ENCODE measurements at places on chromosomes 3 and 15.

- no peak for DNase-seq
Observed at GRCh38 chr3:101216710-101217465, 103.5 kb downstream of the IMPG2 start.

DNA sequence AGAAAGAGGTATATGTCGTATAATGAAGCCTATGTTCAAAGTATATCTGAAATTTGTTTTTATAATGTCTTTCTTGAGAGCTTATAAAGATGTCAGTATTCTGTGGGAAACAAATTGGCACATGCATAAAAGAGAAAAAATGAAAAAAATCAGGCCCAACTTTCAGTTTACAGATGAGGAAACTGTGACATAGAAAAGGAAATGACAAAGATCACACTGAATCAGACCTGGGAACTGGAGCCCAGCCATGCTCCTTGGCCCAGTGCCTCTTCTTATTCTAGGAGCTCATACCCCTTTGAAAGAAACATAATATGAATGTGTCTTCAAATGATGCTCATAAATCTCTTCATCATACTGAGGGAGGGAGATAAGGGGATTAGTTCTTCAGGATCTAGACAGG lies 48.4 kb downstream of the TMEM44 start:
- no peak for DNase-seq

DNA sequence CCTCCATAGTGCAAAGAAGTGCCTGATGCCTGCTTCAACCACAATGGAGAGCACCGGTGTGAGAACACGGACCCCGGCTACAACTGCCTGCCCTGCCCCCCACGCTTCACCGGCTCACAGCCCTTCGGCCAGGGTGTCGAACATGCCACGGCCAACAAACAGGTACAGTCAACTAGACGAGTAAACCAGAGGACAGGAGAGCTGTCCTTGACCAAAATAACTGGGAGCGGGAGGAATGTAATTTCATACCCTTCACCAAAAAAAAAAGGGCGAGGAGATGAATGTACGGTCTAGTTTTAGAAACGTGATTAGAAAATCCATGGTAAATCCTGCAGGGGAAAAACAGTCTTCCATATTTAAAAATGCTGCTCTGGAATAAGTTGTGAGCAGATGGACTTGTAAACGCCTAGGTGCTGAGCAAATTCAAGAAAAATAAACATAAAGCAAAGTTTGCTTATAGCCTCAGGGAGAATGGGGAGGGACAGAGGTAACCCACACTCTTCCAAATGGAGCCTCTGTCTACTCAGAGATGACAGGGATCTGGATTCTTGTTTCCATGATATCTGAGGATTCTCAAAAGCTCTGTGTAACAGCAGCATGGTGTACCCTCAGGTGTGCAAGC lies 8.4 kb downstream of the THBS1 start:
- no peak for DNase-seq

DNA sequence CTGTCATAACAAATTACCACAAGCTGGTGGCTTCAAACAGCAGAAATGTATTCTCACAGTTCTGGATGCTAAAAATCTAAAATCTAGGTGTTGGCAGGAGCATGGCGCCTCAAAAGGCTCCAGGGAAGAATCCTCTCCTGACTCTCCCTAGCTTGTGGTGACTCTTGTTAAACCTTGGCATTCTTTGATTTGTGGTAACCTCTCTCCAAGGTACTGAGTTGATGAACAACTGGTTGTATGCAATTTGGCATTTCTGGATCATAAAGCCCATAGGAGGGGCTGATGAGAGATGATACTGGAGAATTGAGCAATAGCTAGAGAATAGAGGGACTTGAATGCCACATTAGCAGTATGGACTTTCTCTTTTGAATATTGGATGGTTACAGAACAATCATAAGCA lies 821.8 kb downstream of the TBL1XR1 start:
- no peak for DNase-seq

- DNase-seq, result no peak
Observed at GRCh38 chr15:70020229-70020628, 77.5 kb downstream of the TLE3 start.

DNA sequence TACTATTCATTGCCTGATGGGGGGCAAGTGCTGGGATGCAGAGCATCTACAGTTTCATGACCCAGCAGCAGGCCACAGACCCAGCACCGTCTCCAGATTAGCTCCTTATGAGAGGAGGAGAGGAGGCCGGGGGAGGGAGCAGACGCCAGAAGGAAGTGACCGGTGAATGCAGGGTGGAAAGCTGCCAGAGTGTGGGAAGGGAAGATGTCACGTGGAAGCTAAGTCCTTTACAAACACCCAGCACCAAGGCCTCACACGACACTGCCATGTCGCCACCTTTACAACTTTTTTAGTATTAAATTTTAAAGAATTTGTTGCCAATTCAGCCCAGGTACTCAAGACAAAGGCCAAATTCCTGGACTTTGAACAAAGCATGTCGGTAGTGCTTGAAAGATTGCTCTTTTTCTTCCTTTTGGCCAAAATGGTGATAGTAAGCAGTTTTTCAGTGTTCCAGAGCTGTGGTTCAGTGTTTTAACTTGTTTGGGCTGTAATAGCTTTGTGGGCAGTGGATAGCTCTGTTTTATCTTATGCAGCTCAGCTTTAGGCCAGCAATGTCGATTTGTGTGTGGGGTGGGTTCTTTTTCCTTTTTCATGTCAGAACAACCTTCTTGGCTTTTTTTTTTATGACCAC lies 58.2 kb downstream of the ZBTB38 start:
- DNase-seq, result peak; percentile 16

- DNase-seq, result no peak
Observed at GRCh38 chr15:66884115-66884622, 181.2 kb upstream of the SMAD3 start.

DNA sequence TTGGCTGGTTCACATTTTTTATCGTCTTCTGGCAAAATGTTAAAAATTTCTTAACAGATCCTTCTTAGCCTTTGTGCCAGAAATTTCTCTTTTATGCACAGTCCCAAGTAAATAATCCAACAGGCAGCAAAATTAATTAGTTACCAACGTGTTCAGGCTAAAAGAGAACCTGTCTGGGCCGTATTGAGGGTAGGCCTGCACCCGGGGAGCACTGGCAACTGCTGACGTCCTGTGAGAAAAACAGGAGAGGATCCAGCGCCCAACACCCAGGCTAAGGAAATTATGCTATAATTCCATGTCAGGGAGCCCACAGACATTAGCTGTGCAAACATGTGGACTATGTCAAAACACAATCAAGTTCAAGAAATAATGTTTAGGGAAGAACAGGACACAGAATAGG lies 30.7 kb upstream of the CSTA start:
- no peak for DNase-seq

DNA sequence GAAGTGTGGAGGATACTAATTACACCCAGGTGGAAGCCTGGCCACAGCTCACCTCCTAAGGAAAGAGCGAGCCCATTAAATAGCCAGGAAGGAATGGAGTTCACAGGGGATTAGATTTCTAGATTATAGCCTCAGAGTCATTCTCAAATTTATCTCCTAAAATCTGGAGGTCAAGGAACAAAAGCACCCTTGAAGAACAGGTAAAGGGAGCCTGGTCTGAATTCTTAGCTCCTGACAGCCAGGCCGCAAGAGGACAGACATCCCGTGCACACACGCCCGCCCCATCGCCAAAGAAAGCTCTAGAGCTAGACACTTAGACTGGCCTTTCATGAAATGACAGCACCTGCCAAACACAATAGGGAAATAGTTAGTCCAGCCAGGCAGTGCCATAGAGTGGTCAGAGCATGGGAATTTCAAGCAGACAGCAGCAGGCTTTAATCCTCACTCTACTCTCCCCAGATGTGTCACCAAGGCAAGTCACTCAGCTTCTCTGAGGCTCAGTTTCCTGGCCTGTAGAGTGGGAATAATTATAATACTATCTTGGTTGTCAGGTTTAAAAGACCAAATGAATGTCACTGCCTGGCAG lies 59.2 kb downstream of the LIPC start:
- no peak for DNase-seq

DNA sequence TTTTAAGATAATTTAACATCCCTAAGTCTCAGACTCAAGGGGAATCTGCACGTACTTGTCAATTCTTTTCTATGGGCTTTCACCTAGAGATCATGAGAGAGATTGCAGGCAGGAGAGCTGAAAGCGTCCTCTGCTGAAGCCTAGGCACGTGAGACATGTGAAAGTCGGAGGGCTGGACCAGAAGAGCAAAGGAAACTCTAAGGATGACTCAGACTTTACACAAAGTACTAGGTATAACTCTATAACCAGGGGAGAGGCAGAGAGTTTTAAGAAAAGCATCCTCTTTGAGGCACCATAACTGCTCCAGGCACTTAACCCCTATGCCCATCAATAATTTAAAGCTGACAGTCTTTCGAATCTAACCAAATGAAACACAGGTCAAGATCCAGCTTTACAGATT lies 436.6 kb downstream of the VGLL3 start:
- no peak for DNase-seq

GRCh38 chr3:49222002-49222401 lies 50.6 kb downstream of the KLHDC8B start:
- no peak for DNase-seq

- DNase-seq, result no peak
Observed at GRCh38 chr3:45143673-45144671, 2.2 kb downstream of the CDCP1 start.

DNA sequence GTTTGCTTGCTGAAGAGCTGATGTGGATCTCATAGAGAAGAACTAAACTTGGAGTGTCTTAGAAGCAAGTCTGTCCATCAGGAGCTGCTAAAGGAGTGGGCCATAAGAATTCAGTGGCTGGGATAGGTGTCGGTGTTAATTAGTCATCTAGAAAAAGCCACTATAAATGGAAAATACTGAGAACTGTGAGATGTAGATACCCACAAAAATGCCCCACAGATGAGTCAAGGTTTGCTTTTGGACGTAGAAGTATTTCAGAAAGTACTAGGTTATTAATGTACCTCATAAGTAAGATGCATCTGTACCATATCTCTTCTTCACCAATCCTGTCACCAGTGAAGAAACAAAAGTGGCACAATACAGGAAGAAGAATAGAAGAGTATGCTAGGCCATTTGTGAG lies 530.9 kb upstream of the TGFBR2 start:
- DNase-seq, result no peak

DNA sequence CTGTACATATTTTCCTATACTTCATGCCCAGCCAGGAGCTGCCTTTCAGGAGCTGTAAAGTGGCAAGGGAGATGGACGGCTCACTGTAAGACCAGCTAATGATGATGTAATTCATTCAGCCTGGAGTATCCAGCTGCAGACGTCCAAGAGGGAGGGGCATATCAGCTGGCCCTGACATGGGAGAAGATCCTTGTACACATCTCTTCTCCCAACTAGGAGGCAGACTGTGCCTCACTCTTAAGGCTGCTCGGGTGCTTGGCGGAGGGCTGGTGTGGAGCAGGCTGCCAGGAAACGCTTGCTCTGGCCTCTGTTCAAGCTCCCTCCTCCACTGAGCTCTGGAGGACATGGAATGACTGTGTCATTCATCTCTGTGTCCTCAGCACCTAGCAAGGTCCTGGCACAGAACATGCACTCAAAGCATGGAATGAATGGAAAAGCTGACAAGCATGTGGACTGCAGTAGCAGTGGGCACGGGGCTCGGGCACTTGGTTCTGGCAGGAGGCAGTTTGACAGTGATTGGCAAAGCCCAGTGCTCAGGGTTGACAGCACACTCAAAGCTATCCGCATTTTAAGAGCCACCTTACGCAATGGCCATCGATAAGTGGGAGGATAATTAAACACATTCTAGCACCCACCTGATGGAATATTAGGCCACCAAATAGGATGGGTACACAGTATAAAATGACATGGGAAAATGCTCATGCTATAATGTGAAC lies 72.4 kb downstream of the TBC1D2B start:
- DNase-seq, result no peak

GRCh38 chr3:126313580-126314304 lies 43.5 kb downstream of the KLF15 start:
- no peak for DNase-seq

- no peak for DNase-seq
Observed at GRCh38 chr15:84006421-84006820, 229.2 kb upstream of the GOLGA6L4 start.

DNA sequence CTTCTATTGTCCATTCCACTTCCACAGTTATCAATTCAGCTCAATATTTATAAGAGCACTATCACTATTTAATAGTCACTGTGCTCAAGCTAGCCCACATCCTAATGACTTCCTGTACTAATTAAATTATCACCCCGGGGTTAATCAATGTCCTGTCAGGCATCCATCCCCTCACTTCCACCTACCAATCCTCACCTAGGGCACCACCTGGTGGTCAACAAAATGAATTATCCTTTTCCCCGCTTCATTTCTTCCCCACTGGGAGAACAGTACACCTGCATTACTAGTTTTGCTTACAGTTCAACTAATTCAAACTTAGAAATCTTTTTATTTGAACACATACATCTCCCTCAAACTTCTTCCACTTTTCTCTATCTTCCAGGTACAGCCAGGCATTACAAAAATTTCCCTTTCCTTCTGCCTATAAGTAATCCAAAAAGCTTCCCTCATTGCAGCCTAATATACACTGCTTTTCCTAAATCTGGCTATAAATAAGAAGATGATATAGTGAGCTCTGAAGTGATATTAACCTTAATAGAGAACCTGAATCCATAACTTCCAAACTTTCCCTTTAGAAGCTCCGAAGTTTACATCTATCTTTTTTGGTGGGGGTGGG lies 68.5 kb downstream of the TMCC1 start:
- peak; percentile 56 for DNase-seq

DNA sequence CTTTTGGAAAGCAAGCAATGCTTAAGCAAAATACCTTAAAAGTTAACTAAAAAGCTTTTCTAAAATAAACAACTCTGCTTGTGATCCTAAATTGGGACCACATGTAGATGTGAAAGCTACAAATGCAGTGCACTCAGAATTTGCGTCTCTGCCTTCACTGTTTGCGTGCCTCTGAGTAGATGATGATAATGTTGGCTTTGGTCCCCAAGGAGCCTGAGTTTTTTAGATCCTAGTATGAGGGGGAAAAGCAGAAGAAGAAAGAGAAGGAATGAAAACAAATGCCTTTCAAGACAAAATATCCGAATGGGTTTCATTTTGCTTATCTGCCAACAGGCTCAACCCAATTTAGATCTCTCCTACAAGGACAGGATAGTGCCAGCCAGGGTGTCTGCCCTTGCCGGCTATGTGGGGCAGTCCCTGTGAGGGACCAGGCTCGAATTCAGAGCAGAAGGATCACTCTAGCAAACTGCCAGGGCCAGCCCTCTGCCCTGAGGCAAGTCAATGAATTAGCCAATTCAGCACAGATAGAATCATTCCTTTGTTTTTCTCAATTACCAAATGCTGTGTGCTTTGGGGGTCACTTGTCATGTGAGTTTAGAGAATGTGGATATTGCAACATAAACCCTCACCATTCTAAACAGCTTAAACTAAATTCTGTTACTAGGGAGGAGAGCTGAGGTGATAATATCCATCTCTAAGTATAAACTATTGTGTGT lies 28.5 kb downstream of the SCG5 start:
- DNase-seq, result no peak

GRCh38 chr3:49799105-49799504 lies 568 bp downstream of the CDHR4 start:
- DNase-seq, result no peak
